ENCODE measurements at places on chromosomes 7 and 10. TPM values are rescaled to one million over a fixed set of nuclear protein-coding genes. Genes with fewer than 3 reads are reported as not detected.

DNA sequence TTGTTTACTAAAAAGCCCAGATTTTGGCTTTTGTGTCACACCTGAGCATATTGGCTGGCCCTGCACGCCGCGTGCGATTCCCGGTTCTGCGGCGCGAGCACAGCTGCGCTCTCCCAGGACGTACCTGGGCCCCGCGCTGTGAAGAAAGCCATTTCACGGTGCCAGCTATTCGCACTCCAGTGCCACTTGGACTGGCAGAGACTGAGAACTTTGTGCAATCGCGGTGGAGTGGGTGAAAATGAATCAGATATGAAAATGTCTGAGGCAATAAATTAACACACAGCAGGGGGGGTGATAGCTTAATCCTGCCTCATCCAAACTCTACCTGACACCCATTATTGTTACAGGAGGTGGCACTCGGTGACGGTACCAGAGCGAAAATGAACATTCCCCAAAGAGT, 330.1 kb upstream of the MGMT start:
- no peak for DNase-seq

Gene ABCC2
- 0.29 TPM for polyA plus RNA-seq

DNA sequence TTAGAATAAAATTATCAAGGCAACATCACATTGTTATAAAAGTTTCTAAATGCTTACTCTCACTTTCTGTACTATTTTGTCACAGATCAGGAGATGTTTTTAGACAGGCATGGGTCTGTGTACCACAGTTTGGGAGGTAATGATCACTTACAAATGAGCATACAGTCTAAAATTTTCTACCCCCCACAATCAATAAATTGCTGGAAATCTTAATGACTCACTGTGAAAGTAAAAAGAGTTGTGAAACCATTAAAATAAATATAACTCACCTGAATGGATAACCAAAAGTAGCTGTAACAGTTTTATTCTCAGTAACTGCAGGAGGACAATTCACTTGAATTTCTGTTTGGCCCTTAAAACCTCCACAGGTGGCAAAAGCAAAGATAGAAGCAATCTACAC, 13.2 kb downstream of the SYPL1 start:
- DNase-seq = no peak

GRCh38 chr7:127153315-127153714, 99.4 kb downstream of the GRM8 start:
- DNase-seq = no peak

- no peak for DNase-seq
Observed at GRCh38 chr10:62960416-62960815, 144.2 kb upstream of the EGR2 start.

Gene CRPPA
- polyA plus RNA-seq = 2.3 TPM
